ENCODE measurements at places on chromosomes 6 and 20.

GRCh38 chr6:148926478-148926877 is 179.6 kb downstream of the UST start:
- DNase-seq = no peak

GRCh38 chr6:43735642-43736199 is 34.3 kb upstream of the VEGFA start:
- DNase-seq = peak; percentile 12

- DNase-seq = peak; percentile 46
These were observed 38.9 kb downstream of the OR2B2 start for GRCh38 chr6:27873021-27873940.

DNA sequence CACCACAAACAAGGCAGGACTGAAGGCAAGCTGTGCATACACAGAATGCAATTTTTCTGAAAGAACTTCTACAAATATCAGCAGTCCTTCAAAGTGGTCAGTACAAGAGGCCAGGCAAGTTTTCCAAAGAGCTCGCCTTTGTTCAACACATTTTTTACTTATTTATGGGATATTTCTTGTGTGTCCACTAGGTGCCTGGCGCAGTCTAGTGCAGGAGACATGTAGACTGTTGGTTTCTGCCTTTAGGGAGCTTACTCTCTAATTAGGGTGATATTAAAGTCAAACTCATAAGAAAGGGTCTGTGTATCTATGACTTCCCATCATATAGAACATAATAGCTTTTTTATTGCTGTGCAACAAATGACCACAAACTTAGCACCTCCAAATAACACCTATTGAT is 21.2 kb upstream of the VEGFA start:
- DNase-seq = peak; percentile 4

DNA sequence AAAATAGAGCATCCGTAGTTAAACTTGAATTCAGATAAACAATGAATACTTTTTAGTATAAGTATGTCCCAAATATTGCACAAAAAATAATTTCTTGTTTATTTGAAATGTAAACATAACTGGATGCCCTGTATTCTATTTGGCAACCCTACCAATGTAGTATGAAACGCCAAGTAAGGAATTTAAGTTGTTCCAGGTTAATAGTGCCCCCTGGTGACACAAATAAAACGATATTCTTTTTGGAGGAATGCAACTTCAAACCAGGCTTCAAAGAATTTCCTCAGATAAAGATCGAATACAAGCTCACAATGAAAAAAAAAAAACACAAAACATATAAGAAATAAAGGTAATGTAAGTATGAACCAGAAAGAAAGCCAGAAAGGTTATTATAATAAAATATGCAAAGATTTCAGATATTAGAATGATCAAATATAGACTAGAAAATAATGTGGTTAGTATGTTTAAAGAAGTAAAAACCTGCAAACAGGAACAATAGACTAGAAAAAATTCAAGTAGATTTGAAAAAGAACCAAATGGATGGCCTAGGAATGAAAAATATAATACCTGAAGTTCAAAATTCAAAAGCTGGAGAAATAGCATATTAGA is 18.4 kb upstream of the AKAP7 start:
- no peak for DNase-seq

DNA sequence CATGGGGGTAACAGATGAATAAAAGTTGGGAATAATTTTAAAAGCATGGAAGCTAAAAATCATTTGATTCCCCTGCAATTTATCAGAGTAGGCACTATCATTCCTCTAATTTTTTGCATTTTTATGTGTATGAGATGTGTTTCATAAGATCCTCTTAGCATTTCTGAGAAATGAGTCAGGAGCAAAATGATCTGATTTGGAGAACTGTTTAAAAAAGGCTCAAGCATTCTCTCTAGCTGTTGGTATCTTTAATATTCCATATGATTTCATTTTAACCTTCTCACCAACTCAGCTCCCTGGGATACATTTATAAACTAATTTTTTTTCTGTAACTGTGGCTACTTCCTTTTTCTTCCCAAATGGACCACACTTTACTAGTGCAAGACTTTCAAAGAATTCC is 60.9 kb downstream of the MCHR2 start:
- DNase-seq = no peak

All from H7 (cell line).